Activated CD4-positive, alpha-beta T cell treated with anti-CD3 and anti-CD28 coated beads, Interleukin-2, amount 10 ng/mL, durations not matched to agents 24 days and 14 days (primary cell): ENCODE measurements at places on chromosomes 3 and 15.

GRCh38 chr3:134846084-134846483 lies 51.0 kb downstream of the EPHB1 start:
- no peak for DNase-seq

GRCh38 chr3:194035406-194036138 lies 100.4 kb upstream of the HES1 start:
- DNase-seq, result no peak

- DNase-seq, result no peak
These were observed 31.5 kb downstream of the SPTSSB start for GRCh38 chr3:161339517-161340500.

DNA sequence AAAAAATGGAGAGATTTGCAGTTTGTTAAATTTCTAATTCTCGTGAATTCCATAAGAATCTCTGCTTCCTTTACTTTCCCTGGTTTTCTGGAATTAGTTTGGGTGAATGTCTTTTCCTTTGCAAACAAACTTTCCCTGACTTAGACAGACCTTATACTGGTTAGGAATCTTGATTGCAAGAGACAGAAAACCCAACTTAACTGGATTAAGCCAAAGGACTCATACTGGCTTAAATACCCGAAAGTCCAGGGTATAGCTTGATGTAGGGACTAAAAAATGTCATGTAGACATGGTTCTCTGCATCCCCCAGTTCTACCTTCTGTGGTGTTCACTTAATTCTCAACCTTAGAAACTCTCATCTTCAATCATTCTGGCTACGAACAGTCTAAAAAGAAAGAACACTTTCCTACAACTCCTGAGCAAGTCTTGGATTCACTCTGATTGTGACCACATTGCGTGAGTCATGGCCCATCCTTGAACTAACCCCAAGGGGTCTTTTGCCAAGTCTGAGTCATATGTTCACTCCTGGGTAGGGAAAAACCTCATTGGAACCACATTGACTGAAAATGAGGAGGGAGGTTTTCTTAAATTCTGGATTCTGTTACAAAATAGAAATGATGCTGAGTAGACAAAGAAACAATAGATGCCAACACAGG lies 136.0 kb upstream of the DAZL start:
- DNase-seq, result no peak

DNA sequence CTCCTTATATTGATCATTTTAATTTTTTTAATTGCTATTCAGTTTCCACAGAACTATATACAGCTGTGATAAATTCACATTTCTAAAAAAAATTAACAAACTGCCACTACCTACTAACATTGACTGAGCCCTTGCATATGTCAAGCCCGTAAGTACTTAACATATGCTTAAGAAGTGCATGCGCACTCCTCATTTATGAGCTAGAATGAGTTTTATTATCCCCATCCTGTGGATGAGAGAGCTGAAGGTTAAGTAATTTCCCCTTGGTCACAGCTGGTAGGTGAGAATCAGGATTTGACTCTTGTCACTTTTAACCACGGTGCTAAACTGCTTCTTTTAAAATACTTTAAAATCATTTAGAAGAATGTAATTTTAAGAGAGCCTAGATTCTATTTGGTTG lies 25.9 kb downstream of the CXCR6 start:
- DNase-seq, result no peak
